PC-3 (cell line): ENCODE measurements at places on chromosomes 5 and 9. TPM values are rescaled to one million over a fixed set of nuclear protein-coding genes. Genes with fewer than 3 reads are reported as not detected.
A peak's percentile ranks its signal among the peaks of the same experiment; 100 is the strongest.

The MCIDAS gene
- 1.6 and 3.3 TPM in 2 replicates for total RNA-seq

The ORM2 gene
- total RNA-seq, result not detected in 2 replicates

The LCN15 gene
- not detected in 2 replicates for total RNA-seq

The RAB3C gene
- not detected in 2 replicates for total RNA-seq

The IL13 gene
- not detected in 2 replicates for total RNA-seq

The SELENOP gene
- 3.3 and 3.9 TPM in 2 replicates for total RNA-seq

The MYOZ3 gene
- not detected in 2 replicates for total RNA-seq

The KLF4 gene
- total RNA-seq, result 38.8 and 55.1 TPM in 2 replicates

The GAPT gene
- not detected in 2 replicates for total RNA-seq

- H3K27me3 ChIP-seq, result no peaks in the 10 kb centered on the region
- DNase-seq, result no peak
- H3K36me3 ChIP-seq, result no peaks in the 10 kb centered on the region
- H3K27ac ChIP-seq, result no peak overlapping the region
- 0 out of 2 replicates have a peak, but pooled peaks cover 4% of the 10 kb centered on the region for H3K4me1 ChIP-seq
These were observed 26.9 kb upstream of the EXOC3 start for GRCh38 chr5:415928-416635.

- H3K27me3 ChIP-seq, result no peaks in the 10 kb centered on the region
- H3K36me3 ChIP-seq, result no peaks in the 10 kb centered on the region
- H3K4me1 ChIP-seq, result peaks cover 55% of the 10 kb centered on the region
- DNase-seq, result no peak
These were observed 24.5 kb upstream of the UBE2QL1 start for GRCh38 chr5:6424110-6424659.

DNA sequence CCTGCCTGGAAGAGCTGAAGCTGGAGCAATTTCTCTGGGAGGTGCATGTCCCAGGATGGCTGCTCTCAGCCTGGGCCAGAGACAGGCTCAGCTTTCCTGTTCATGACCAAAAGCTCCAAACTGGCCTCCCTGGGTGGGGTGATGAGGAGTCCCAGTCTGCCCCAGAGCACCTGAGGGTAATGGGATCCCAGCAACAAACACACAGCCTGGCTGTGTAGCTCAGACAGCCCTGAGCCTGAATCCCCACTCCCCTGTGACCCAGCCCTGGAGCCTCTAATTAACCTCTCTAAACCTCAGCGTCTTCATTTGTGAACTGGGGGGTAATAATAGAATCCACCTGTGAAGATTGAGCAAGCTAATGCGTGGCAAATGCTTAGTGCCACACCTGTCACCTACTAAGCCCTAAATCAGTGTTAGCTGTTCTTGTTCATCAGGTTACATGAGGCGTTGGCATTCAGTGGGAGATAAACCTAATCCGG lies 67.5 kb downstream of the HSPA4 start:
- no peaks in the 10 kb centered on the region for H3K36me3 ChIP-seq
- H3K4me3 ChIP-seq, result no peak overlapping the region
- no peak for DNase-seq
- no peak overlapping the region for H3K27ac ChIP-seq
- no peaks in the 10 kb centered on the region for H3K27me3 ChIP-seq
- H3K4me1 ChIP-seq, result no peaks in the 10 kb centered on the region

GRCh38 chr9:112097712-112098688 lies 77.1 kb downstream of the SUSD1 start:
- no peak overlapping the region for H3K27ac ChIP-seq
- H3K4me3 ChIP-seq, result no peak overlapping the region
- no peaks in the 10 kb centered on the region for H3K36me3 ChIP-seq
- DNase-seq, result peak; percentile 75
- H3K27me3 ChIP-seq, result no peaks in the 10 kb centered on the region
- H3K4me1 ChIP-seq, result no peaks in the 10 kb centered on the region

DNA sequence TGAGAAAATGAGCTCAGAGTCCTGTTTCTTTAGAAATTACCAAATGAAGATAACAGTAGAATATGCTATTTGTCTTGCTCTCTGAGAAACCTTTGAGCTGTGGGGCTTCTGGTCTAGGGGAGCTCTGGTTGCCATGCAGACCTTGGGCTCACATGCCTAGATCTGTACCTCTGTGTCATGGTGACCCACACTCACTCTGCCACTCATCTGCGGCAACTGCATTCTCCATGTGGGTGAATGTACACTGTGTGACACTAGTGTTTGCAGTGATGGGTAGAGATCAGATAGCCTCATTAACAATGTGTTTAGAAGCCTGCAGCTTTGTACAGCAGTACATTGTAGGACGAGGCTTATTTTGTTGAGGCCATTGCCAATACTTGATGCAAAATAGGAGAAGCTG lies 521.2 kb downstream of the CHSY3 start:
- H3K4me1 ChIP-seq, result no peaks in the 10 kb centered on the region
- no peak overlapping the region for H3K4me3 ChIP-seq
- no peaks in the 10 kb centered on the region for H3K27me3 ChIP-seq
- no peaks in the 10 kb centered on the region for H3K36me3 ChIP-seq

DNA sequence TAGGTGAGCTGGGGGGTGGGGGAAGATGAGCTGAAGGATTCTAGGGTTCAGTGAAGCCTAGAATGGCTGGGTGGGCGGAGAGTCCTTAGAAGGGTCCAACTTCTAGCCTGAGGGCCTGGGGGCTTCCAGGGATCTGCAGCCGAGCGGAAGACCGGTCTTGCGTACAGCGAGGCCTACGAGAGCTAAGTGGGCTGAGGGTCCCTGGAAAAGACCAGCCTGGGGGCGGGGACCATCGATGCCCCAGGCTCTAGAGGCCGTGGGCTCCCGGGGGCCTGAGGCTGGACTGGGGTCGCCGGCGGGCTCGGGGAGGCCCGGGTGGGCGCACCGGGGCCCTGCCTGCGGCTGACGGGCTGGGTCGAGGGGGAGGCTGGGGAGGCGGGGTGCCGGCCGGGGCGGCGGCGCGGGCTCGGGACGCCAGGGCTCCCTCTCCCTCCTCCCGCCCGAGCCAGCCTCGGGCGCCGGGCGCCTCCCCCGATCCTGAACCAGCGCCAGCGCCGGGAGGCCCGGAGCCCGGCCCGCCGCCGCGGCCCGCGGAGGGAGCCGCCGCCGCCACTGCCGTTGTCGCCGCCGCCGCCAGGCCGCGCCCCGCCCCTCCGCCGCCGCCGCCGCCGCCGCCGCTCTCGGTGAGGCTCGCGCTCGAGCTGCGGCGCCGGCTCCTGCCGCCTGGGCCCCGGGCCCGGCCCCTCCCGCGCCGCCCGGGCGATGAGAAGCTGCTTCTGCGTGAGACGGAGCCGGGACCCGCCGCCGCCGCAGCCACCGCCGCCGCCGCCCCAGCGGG lies at the start of gene MVB12B:
MVB12B (plus strand) TSS at position 602 of the 778 bp plus-strand sequence; CDS start at position 703, 101 bp downstream.
- H3K4me3 ChIP-seq, result peak within 1 kb of the TSS; percentile 77
- H3K27me3 ChIP-seq, result no peaks in the 10 kb centered on the region
- H3K27ac ChIP-seq, result no peak within 1 kb of the TSS
- no peaks in the 10 kb centered on the region for H3K36me3 ChIP-seq

GRCh38 chr9:77933019-77933418 lies 98.6 kb downstream of the GNAQ start:
- H3K27me3 ChIP-seq, result no peaks in the 10 kb centered on the region
- H3K36me3 ChIP-seq, result no peaks in the 10 kb centered on the region
- peaks cover 8% of the 10 kb centered on the region; the same call in 1 of the 2 replicates for H3K4me1 ChIP-seq
- H3K27ac ChIP-seq, result no peak overlapping the region

GRCh38 chr9:31393240-31393639 lies 991.2 kb upstream of the ACO1 start:
- DNase-seq, result no peak
- H3K36me3 ChIP-seq, result no peaks in the 10 kb centered on the region
- H3K4me1 ChIP-seq, result no peaks in the 10 kb centered on the region
- peaks cover 15% of the 10 kb centered on the region; the same call in 1 of the 2 replicates for H3K27me3 ChIP-seq
- no peak overlapping the region for H3K4me3 ChIP-seq

GRCh38 chr9:74589576-74589975 lies 92.4 kb downstream of the RORB start:
- DNase-seq, result no peak
- no peak overlapping the region for H3K4me3 ChIP-seq
- H3K4me1 ChIP-seq, result no peaks in the 10 kb centered on the region
- H3K36me3 ChIP-seq, result no peaks in the 10 kb centered on the region
- no peak overlapping the region for H3K27ac ChIP-seq
- no peaks in the 10 kb centered on the region for H3K27me3 ChIP-seq

DNA sequence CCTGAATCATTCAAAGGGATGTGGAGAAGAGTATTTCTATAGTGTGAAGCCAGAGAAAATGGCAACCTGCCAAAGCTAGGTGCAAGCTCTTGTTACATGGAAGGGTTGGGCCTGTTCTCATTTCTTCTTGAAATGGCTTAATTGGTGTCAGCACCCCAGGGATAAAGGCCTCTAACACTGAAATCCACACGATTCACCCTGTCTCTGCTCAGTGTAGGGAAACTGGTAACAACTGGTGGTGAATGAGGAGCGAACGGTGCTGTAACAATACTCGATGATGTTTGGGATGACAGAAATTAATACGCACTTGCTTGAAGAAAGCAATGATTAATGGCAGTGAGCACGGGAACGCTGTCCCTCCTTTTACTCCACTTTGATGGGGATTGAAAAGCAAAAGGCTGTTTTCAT lies 16.2 kb downstream of the PBX3 start:
- peak; percentile 26 for DNase-seq
- H3K4me1 ChIP-seq, result peaks cover 11% of the 10 kb centered on the region
- H3K27me3 ChIP-seq, result no peaks in the 10 kb centered on the region
- H3K36me3 ChIP-seq, result no peaks in the 10 kb centered on the region
- H3K4me3 ChIP-seq, result no peak overlapping the region
- no peak overlapping the region for H3K27ac ChIP-seq

DNA sequence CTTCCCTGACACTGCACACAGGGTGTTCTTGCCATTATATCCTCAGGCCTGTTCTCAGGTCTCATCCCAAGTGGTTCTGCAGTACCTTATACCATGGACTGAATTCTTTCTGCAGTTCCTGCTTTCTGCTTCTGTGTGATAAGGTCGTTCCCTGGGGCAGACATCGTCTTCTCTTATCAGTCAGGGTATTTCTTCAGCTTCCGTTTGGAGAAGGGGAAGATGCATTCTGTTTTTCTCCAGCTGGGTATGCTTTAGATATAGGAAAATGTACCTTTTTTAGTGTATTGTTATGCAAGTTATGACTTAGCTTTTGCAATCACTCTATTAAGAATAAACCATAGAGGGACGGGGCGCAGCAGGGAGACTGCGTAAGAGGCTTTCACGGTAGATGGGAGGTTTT lies 31.1 kb downstream of the RALGPS1 start:
- no peak for DNase-seq
- no peaks in the 10 kb centered on the region for H3K36me3 ChIP-seq
- H3K27me3 ChIP-seq, result no peaks in the 10 kb centered on the region
- no peak overlapping the region for H3K4me3 ChIP-seq
- no peaks in the 10 kb centered on the region for H3K4me1 ChIP-seq

GRCh38 chr9:132488626-132489025 lies 78.6 kb downstream of the CFAP77 start:
- no peak overlapping the region for H3K4me3 ChIP-seq
- H3K27ac ChIP-seq, result no peak overlapping the region
- no peaks in the 10 kb centered on the region for H3K4me1 ChIP-seq
- no peaks in the 10 kb centered on the region for H3K36me3 ChIP-seq
- no peak for DNase-seq

DNA sequence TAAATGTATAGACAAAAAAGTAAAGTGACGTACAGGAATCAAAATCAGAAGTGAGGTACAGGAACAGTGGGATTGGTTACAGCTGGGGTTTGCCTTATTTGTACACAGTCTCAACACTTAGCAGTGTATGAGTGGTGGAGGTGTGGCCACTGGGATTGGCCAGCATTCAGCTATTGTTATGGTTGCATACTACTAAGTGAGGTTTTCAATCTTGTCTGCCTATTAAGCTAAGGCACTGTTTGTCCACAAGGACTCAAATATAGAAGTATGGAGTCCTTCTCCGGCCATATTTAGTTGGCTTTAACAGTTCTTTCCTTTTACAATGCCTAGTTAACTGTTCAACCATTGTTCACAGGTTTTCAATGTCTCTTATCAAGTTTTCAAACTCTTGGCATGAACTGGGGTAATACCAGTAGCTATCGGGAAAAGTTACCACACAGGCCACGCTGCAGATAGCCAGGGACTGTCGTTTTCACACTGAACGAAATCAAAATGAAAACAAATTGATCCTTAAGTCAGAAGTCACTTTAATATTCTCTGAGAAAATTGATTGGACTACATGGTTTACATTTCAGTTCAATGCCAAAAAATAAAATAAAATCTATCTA lies 176.0 kb upstream of the FREM1 start:
- no peaks in the 10 kb centered on the region for H3K4me1 ChIP-seq
- H3K4me3 ChIP-seq, result no peak overlapping the region
- no peaks in the 10 kb centered on the region for H3K36me3 ChIP-seq
- no peaks in the 10 kb centered on the region for H3K27me3 ChIP-seq
- no peak for DNase-seq
- H3K27ac ChIP-seq, result no peak overlapping the region

DNA sequence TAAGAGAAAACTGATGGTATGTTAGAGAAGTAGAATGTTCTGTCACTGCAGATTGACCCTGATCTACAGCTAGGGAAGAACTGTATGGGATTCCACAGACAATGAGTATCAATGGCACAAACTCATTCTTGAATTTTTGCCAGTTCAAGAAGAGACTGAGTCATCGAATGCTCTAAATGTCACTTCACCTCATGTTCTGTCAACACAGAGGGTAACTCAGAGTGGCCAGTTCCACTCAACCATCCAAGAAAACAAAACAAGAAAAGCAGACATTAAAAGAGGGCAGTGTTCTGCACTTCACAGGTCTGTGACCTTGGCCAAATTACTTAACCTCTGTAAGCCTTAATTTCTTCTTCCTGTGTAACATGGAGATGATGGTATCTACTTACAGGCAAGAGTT lies 132.2 kb upstream of the HMHB1 start:
- H3K4me3 ChIP-seq, result no peak overlapping the region
- H3K27me3 ChIP-seq, result no peaks in the 10 kb centered on the region
- peak; percentile 80 for DNase-seq
- no peak overlapping the region for H3K27ac ChIP-seq
- peaks cover 27% of the 10 kb centered on the region for H3K4me1 ChIP-seq
- no peaks in the 10 kb centered on the region for H3K36me3 ChIP-seq

DNA sequence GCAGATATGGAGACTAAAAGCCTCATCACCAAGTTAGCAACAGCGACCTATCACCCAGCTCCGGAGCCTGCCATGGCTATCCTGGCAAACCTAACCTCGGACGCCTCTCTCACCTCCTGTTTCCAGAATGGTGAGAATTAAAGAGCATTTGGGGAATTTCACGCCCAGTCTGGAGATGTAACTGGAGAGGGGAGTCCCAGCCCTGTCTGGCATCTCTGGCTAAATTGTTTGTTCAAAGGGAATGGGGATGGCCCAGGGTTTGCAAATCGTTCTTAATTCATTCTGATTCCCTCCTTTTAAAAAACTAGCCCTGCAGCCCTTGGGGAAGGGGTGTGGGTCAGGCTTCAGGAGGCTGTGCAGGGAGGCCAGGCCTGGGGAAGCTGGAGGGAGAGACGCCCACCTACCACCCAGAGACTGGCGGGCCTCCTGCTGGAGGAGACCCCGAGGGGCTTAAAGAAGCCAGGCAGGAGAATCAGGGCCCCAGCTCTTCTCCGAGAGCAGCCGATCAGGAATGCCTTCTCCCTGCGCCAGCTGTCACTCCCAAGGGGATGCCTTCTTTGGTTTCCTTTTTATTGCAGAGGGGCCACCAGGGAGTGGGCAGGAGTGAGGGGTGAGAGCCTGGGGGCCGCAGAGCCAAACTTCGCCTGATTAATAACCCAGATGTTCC lies 964 bp upstream of the COL5A1 start:
- no peak overlapping the region for H3K27ac ChIP-seq
- no peaks in the 10 kb centered on the region for H3K27me3 ChIP-seq
- H3K4me1 ChIP-seq, result peaks cover 16% of the 10 kb centered on the region
- peak overlapping the region; percentile 69 for H3K4me3 ChIP-seq
- no peak for DNase-seq
- H3K36me3 ChIP-seq, result no peaks in the 10 kb centered on the region
